IPS DF 19.7 (cell line): ENCODE measurements at places on chromosomes 3 and 15.
A peak's percentile ranks its signal among the peaks of the same experiment; 100 is the strongest.

- no peak for DNase-seq
These were observed 31.3 kb upstream of the NFKBIZ start for GRCh38 chr3:101817992-101818391.

- DNase-seq: no peak
These were observed 148.5 kb downstream of the DCLK3 start for GRCh38 chr3:36615861-36616260.

- no peak for DNase-seq
These were observed 28.8 kb downstream of the RAB8B start for GRCh38 chr15:63218100-63218808.

DNA sequence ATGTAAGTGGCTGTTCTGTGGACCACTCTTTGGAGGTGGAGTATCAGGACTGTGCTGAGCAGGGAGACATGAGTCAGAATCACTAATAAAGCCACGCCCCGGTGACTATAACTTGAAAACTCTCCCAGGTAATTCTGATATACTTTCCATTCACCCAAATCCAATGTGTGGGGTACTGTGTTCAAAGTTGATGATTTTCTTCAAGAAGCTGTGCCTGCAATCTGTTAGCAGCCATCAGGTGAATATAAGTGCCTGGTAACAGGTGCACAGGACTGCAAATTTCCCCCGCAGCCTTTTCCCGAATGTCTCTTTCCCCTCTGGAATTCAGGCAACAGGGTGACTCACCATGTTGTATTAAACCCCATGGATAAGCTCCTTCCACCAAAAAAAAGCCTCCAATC, 17.0 kb downstream of the MAGI1 start:
- DNase-seq: no peak

- peak; percentile 35 for DNase-seq
These were observed 9.1 kb upstream of the HPS3 start for GRCh38 chr3:149120051-149120972.

- no peak for DNase-seq
These were observed 32.7 kb downstream of the LRIG1 start for GRCh38 chr3:66467996-66468735.

DNA sequence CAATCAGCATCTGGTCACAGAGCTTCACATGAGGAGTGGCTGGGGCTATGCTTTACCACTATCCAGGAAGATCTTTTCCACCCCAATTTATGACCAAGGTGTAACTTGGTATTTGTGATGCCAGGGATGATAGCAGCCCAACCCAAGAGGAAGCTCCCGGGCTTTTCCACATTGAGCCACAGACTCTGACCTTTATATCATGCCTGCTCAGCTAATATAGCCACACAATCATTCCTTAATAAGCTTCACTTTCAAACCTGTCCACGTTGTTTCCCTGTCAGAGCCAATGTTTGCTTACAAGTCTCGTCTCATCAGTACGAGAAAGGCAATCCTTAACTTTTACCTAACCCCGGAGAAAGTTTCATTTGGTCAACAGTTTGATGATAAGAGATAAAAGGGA, 330.9 kb downstream of the SHQ1 start:
- DNase-seq: no peak

DNA sequence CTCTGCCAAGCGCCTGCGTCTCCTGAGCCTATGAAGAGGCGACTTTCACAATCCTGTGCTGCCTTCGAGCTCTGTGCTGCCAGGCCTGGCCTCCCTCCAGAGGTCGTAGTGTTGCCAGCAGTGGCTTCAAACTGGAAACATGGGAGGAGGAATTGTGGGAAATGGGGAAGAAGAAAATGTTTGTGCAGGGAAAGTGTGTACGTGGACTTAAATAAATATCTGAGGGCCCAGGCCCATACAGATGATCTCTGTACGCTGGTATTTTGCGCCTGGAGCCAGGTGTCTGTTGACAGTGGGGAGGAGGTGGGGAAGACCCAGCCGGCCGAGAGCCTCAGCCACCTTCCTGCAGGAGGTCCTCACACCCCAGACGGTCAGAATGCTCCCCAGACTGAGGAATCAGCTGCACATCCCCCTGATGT, 44.6 kb downstream of the ZBTB38 start:
- no peak for DNase-seq

DNA sequence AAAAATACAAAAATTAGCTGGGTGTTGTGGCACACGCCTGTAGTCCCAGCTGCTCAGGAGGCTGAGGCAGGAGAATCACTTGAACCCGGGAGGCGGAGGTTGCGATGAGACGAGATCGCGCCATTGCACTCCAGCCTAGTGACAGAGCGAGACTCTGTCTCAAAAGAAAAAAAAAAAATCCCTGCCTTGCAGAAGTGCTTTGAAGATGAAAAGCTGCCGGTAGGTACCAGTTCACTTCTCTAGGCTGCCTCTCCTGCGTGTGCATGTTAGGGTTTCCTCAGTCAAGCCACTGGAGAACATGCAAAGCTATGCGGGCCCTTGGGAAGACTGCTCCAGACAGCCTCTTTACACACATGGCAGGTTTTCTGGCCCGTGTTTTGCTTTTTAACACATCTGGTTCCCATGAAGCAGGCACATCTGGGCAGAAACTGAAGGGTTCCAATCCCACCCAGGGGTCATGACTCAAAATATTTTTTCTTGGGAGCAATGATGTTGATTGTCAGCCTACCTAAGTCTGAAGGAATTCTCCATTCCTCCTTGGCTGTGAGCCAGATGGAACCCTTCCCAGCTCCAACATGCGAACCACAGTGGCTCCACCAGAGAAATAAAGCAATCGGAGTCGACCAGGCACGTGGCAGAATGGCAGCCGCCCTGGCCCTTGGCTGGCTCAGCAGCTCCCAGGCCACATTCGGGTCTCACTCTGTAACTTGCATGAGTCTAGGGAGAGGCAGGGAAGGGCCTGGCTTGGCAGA, 29.6 kb downstream of the MGLL start:
- DNase-seq: no peak

- DNase-seq: no peak
These were observed 22.2 kb downstream of the ALDH1A2 start for GRCh38 chr15:58043192-58043903.

DNA sequence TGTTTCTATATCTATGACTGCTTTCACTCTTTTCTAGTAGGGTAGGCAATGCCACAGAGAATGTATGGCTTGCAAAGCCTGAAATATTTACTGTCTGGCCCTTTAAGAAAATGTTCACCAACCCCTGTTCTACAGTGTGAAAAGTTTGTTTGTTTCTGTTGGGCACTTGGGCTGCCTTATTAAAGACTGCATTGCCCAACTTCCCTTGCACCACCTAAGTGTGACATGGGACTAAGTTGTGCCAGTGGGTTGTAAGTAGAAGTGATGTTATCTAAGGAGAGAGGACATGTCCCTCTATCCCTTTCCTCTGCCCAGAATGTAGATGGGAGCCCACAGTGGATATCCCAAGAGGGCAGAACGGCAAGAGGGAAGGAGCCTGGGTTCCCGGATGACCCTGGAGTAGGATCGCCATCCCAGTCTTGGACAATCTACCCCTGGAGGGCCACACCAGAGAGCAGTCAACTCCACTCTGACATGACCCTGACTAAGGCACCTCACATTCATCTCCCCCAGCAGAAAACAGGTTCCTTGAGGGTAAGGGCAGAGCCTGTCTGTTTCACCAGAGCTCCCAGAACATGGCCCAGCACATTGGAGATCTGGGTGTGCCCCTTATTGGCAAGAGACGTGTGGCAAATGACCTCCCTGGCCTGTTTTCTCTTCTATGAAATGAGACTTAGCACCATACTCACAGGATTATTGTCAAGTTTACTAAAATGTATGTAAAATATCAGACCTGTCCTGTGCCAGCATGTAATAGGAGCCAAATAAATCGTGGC, 138.8 kb downstream of the SMAD6 start:
- DNase-seq: no peak

DNA sequence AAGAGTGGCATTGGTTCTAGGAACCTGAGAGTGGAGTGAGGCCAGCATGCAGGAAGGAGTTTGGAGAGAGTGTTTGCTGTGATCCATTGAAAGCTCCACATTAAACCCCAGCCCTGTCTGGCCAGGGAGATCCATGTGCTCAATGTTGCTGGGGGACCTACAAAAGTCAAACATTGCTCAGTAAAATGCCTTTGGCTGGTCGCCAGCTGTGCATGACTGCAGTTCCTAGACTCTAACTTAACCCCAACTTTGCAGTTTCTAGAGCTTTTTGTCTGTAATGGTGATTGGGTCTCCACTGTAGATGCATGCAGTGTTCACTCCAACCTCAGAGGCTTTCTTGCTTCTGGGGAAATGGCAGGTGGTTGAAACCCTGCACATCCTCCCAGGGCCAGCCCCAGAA, 99.7 kb upstream of the ABHD17C start:
- DNase-seq: no peak

GRCh38 chr15:80452166-80452565, 48.0 kb downstream of the ARNT2 start:
- DNase-seq: no peak

DNA sequence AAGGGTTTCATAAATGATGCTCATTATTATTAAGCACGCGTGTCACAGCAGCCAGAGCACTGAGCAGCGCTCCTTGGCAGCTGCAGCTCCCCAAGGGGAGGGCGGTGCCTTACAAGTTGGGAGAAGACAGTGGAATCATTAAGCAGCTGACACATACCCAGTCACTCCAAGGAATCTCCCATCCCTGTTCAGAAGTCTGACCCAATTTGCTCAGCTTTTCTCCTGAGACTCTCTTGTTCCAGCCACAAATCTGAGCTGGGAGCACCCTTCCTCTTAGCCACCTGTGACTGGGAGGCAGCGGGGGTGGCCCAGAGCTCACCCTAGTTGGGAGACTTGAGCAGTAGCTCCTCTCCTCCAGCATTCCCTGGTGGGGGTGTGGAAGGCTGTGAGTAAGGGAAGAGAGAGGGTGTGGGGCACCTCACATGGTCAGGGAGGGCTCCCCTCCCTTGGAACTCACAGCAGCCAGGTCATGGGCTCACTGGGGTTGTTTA, 64.3 kb downstream of the DUT start:
- no peak for DNase-seq

DNA sequence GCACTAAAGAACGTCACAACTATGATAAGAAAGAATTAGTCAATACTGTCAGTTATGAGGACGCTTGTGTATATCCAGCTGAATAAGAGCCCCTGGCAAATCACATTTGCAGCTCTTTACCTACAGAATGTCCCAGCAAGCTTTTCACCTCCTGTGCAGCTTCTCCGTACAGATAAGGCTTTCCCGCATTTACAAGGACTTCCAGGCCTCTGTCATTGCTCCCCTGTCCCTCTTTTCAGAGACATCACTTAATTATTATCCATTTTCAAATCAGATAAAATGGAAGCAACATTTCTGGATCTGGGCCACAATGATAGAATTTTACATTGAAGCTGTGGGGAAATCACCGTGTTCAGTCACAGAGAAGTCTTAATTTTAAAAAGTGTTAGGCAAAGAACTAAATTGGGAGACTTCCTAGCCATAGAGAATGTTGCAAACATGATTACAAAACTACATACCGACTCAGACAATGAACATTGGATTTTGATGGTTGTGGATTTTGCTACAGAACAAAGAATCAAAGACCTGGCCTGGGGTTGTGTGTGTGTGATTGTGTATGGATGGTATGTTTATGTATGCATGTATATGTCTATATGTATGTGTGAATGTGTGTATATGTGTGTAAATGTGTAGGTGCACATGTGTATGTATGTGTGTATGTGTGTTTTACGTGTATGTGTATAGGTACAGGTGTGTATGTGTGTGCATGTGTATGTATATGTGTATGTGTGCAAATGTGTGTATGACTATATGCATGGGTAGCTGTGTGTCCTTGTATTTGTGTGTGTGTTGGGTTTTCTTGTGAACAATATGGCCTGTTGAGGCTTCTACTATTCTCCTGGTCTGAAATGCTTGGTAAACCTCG, 41.5 kb downstream of the MGLL start:
- DNase-seq: no peak

DNA sequence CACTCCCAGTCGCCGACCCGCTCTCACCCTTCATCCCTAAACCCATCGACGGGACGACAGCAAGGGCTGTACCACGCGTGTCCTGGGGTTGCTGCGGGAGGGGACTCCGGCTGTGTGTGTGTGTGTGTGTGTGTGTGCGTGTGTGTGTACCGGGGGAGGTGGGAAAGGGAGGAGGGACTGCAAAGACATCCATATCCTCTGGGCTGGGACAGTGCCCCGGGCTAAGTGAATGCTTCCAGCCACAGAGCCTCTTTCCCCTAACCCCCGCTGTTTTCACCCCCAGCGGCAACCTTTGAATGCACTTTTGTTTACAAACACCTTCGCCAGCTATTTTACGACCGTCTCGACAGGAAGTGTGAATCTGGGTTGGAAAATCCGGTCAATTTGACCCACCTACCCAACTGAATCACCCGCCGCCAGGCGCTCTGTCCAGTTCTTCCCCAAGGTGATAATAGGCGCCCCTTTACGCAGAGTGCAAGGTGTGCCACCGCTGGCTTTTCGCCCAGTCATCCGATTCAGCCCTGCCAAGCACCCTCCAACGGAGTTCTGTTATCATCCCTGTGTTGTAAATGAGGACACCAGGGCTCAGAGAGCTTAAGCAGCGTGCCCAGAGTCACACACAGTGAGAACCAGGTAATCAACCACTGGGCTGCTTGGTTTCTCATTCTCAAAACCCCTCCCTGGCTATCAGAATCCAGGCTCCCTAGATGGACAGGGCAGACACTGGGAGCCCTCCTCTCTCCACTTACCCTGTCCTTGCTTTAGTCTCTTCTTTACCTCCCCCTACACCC, 739 bp upstream of the AMOTL2 start:
- DNase-seq: peak; percentile 71

- no peak for DNase-seq
These were observed 73.3 kb downstream of the SYNPR start for GRCh38 chr3:63351159-63352007.

DNA sequence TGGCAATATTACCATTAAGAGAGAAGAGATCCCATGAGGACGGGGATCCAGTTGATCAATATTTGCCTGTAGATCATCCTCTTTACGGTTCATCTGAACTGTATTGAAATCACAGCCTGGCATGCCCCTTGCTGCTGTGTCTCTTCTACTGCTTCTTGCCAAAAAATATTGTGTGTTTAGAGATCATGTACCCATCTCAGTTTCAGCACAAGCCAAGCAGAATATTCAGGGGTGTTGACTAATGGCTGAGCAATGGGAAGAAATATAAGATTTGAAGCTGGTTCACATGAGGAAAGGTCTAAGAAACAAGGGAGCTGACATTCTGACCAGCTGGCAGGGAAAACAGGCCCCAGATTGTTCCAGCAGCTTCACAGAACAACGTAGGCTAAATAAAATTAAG, 21.3 kb downstream of the ATP13A5 start:
- no peak for DNase-seq

GRCh38 chr15:101083336-101084045, 164.3 kb downstream of the LRRK1 start:
- no peak for DNase-seq

- no peak for DNase-seq
These were observed 5.7 kb upstream of the PXYLP1 start for GRCh38 chr3:141225939-141226338.

DNA sequence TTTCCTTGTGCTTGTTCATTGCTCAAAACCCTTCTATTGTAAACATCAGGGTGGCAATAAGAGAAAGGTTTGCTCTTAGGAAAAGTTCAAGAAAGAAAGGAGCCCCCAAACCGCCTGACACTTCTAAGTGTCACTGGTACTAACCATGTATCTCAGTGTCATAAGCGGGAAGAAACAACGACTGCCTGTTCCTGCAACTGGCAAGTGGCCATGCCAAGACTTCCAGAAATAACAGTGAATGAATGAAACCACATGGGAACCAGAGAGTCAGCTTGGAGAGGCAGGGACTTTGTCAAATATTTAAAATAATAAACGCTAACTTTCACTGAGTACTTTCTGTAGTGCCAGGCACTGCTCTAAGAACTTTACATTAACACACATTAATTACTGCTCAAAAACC, 1.1 kb downstream of the PLSCR2 start:
- DNase-seq: no peak

- no peak for DNase-seq
These were observed 395.5 kb downstream of the FGF12 start for GRCh38 chr3:192331749-192332385.

GRCh38 chr15:35540021-35540420, 5.9 kb downstream of the DPH6 start:
- DNase-seq: no peak
